ENCODE measurements at places on chromosomes 4 and X.
A peak's percentile ranks its signal among the peaks of the same experiment; 100 is the strongest.

DNA sequence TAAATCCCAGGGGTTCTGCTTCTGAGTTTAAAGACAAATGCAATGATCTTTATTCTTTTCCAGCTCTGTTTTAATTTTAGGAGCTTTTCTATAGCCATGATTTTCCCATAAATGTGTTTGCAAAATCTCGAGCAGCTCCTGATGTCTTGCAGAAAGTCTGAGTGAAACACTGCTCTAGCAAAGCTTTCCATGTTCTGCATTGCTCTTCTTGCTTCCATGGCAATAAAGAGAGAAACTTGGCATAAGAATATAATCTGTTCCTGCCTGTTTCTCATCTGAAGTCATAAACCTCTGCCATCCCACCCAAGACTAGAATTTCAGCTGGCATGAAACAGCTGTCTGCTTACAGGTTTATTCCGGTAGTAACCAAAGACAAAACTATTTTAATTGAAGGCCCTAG, 254.5 kb downstream of the SPRY1 start:
- DNase-seq: no peak

GRCh38 chrX:100405424-100405823, 4.6 kb downstream of the PCDH19 start:
- DNase-seq: no peak

- DNase-seq: no peak
These were observed 33.4 kb upstream of the RASGEF1B start for GRCh38 chr4:81505004-81505598.

GRCh38 chr4:122633211-122633610, 12.3 kb upstream of the IL21 start:
- no peak for DNase-seq

DNA sequence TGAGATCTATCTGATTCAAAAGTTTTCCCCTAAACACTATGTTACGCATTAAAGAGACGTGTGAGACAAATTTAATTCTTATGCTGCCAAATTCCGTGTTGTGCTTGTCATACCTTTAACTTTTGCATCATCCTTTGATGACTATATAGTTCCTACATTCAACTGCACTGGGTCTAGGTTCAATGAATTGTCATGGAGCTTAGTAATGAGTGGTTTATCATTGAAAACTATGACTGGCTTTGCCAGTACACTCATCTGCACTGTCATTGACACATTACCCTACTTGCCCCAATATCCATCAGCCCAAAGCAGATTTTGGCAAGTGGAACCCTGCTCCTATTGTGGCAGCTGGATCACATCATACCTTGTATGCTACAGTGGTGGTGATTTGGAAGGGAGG, 882.9 kb upstream of the SLIT2 start:
- DNase-seq: no peak

GRCh38 chr4:52752936-52753335, 1.7 kb upstream of the ERVMER34-1 start:
- DNase-seq: no peak

- DNase-seq: no peak
These were observed 41.8 kb downstream of the UGT2B28 start for GRCh38 chr4:69322055-69322454.

DNA sequence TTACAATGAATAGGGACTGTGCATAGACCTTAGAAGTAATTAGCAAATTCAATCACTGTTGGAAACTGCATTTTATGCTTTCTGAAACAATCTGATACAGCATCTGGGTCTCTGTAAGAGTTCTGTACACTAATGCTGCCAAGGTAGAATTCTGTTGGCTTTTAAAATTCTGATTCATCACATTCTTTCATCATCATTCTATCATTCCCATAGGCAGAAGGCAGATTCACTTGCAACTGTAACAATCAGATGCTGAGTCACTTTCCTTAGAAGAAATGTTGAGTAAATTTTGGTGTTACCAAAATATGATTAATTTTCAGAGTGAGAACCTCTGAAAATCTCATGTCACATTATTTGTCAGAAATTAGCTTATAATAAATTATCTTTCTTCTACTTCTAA, 267.2 kb downstream of the MAPK10 start:
- DNase-seq: no peak

GRCh38 chrX:1465286-1466231, 12.8 kb upstream of the ASMTL start:
- peak; percentile 84 for DNase-seq

- DNase-seq: no peak
These were observed 228.9 kb upstream of the TTC29 start for GRCh38 chr4:147174591-147174990.

DNA sequence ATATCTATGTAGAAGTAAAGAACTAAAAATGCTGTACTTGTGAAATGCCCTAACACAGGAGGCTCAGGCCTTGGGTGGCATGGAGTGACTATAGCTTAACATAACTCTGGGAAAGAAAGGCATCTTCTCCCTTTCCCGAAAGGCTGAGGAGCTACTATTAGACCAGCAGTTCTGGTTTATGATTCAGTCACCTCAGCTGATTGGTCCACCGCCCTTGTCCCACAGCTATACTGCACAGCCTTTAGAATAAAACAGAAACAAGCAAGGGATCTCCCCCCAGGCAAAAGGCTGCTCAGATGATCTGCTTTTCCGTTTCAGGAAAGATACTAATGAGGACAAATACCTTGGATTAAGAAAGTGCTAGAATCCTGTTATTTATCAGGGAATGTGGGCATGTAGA, 171.3 kb downstream of the SNCA start:
- DNase-seq: no peak

DNA sequence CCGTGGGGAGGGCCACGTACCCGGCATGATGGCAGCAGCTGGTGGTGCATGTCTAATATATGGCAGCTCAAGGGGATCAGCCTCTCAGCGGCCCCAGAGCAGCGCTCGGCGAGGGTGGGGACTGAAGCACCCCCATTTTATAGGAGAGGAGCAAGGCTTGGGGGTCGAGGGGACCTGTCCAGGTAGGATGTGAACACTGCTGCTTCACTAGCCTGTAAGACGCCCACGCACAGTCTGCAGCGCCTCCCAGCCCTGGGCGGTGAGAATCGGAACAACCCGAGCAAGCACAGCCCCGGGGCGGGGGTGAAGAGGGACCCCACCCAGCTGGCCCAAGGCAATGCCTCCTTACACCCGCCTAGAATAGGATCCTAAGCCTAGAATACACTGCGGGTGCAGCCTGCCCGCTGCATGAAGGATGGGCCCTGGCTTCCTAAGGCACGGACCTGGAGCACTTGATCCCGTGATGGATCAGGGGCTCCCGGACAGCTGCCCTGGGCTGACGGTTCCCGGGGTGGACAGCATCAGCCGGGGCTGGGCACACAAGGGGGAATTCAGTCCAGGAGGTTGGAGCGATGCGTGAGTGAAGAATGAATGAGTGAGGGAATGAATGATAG, 17.6 kb downstream of the ADRA2C start:
- no peak for DNase-seq

- no peak for DNase-seq
These were observed 42.1 kb upstream of the PSAPL1 start for GRCh38 chr4:7476820-7477219.

DNA sequence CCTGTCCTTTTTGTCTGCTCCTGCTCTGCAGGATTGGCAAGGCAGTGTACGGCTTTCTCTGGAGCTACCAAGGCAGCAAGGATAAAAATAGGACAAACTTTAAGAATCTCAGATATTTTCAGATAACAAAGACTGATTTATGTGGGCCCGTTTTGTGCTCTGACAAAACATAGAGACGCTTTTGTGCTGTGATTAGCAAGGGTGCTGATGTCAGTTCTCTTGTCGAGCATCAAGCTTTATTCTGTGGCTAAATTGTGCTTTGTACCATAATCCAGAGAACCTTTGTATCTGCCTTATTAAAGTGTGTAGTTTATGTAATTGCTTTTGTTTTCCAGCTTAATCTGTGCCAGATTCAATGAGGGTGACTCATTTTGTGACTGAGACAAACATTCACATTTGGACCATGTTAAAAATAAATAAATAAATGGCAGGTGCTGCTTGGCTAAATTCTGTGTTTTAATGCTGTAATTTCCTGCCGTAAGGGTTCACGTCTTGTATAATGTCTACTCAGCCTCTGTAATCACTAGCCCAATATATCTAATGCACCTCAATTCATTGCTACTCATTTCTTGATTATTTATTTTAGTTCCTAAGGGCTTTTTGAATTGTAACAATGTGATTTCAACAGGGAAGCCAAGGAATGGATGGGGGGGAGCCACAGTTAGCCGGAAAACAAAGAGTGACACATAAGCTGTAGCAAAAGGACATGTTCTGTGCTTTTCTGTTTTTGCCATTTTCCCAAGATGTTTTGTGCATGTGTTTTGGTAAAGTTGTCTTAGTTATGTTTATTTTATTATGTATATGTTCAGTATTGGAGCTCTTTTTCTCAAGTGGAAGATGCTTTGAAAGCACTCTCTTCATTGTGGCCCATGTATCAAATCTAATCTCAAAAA, 75.1 kb downstream of the GAB1 start:
- no peak for DNase-seq

- no peak for DNase-seq
These were observed 16.0 kb downstream of the GAB1 start for GRCh38 chr4:143352720-143353119.

GRCh38 chr4:41365681-41366080, 109.0 kb downstream of the UCHL1 start:
- no peak for DNase-seq

- DNase-seq: no peak
These were observed 10.0 kb downstream of the ABHD18 start for GRCh38 chr4:127975121-127975770.

GRCh38 chr4:67131224-67131623, 414.1 kb downstream of the CENPC start:
- no peak for DNase-seq

- no peak for DNase-seq
These were observed 59.0 kb downstream of the HMGB2 start for GRCh38 chr4:173275150-173275549.

DNA sequence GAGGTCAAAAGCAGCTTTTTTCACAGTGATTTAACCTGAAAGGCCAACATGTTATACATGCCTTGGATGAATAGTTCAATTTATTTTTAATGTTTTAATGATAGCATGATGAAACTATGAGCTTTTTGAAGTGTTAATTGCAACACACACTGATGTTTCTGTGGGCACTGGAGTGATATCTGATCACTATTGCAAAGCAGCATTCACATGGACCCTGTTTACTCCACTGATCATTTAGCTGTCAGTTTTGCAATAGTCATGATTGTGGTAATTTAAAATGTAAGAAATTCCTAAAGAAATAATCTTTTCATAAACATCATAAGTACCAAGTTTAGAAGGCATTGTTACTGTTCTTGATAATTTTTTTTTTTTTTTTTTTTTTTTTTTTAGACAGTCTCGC, 74.1 kb downstream of the ARSJ start:
- no peak for DNase-seq

GRCh38 chrX:367866-368265, 18.8 kb downstream of the PPP2R3B start:
- no peak for DNase-seq

- no peak for DNase-seq
These were observed 2338.8 kb downstream of the PCDH7 start for GRCh38 chr4:33058998-33059397.

- no peak for DNase-seq
These were observed 76.3 kb downstream of the SYNPO2 start for GRCh38 chr4:118964891-118965411.

DNA sequence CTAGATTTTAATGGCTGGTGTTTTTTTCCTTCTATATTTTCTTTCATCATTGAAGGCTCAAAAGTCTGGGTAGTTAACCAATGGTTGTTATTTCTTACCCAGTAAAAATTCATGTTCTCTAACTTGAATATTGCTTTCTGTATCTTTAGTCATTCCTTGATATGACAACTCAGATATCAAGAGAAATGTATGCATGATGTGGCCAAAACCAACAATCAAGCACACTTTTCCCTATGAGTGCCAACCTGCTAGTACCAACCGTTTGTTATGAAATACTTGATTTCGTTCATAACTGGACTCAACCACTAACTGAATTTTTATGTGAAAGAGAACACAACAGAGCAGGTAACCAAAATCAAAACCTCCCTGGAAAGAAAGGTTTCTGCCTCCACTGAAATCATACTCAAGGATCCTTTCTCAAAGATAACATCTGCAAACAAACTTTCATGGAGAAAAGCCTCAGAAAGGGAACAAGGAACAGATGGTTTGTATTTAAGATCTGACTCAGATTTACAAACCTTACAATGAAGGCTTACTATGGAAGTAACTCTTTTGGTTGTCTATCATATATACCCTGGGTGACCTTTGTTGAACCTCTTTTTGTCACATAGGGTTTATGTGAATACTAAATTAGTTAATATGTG, 8.3 kb upstream of the VEGFC start:
- DNase-seq: no peak

- DNase-seq: no peak
These were observed 10.8 kb upstream of the POLA1 start for GRCh38 chrX:24682739-24683432.

DNA sequence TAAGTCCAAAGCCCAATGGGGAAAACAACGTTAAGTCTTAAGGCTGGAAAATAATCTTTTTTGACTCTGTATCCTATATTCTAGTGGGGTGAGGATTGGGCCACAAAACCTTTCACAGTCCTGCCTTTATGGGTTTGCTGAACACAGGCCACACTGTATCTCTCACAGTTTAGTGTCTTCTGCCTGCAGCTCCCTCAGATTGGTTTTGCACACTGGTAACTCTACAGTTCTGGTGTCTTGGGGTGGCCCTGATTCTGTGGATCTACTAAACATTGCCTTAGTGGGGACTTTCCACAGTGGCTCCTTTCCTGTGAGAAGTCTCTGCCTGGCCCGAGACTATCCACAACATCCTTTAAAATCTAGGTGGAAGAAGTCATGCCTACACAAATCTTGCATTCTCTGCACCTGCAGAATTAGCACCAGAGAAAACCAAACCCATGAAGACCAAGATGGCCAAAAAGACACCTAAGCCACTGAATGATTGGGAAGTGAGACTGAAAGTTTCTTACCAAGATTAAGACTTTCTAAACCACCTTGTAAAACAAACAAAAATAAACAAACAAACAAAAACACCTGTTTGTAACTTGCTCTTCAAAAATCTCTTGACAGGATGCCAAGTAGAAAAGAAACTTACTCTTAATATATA, 150.4 kb upstream of the PCDH10 start:
- no peak for DNase-seq

DNA sequence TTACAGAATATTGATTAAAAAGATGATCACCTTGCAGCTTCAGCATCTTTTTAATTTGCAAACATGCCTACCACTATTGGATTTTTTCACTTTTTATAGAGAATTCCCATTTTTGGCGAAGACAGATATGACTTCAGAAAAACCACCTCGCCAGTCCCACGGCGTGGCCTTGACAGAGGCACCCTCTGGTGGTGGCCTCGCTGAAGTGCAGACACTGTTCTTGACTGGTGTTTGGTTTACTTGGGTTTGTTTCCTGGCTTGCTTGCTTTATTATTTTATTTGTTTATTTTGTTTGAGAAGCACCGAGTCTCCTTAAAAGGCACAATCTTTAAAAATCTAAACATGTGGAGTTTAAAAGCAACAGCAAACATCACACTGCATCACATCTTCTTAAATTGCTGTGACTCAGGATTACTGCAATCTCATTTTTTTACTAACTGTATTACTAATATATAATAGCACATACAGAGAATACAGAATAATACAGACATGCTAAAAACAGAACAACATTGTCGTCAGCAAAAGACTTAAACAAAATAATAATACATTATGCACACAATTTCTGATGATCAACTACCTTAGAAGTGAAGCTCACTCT, 13.1 kb upstream of the AMTN start:
- no peak for DNase-seq

GRCh38 chr4:184792334-184792733, 33.4 kb downstream of the ACSL1 start:
- no peak for DNase-seq
